ENCODE measurements at places on chromosomes 1 and 21. TPM values are rescaled to one million over a fixed set of nuclear protein-coding genes. Genes with fewer than 3 reads are reported as not detected.

DNA sequence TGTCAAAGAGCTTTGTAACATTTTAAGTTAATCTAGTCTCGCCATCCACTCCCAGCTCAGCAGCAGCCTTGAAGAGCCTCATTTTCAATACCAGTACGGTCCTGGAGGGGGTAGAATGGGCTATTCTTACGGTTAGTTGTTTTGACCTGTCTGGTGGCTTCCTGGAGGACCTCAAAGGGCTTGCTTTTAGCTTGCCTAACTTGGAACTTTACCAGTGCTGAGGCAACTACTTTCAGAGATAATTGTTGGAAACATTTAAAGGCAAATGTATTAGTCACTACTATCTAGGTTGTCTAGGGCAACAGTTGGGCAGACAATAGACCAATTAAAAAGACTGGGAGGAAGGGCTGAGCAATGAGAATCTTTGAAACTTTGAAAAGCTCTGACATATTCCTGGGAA is 56.0 kb downstream of the TTLL7 start:
- no peak for DNase-seq

DNA sequence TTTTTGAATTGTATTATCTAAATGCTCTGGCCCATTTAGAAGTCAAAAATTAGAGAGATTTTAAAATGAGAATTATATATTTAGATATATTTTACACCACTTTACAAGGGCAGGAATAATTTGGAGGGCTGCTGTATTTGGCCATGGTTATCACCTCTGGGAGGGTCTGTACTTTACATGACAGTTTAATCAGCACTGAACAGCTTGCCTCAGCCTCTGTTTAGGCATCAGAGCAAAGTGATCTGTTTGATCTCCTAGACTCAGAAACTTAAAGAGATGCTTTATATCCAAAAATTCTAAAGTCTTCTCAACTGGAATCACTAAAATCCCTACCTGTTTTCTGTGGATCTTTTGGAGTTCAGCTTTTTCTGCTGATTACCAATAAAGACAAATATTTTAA is 5.4 kb upstream of the SPTA1 start:
- no peak for DNase-seq

GRCh38 chr1:156413391-156414246 is 44.6 kb downstream of the RHBG start:
- no peak for DNase-seq

- DNase-seq: no peak
These were observed 844.1 kb downstream of the LTN1 start for GRCh38 chr21:28148400-28149064.

DNA sequence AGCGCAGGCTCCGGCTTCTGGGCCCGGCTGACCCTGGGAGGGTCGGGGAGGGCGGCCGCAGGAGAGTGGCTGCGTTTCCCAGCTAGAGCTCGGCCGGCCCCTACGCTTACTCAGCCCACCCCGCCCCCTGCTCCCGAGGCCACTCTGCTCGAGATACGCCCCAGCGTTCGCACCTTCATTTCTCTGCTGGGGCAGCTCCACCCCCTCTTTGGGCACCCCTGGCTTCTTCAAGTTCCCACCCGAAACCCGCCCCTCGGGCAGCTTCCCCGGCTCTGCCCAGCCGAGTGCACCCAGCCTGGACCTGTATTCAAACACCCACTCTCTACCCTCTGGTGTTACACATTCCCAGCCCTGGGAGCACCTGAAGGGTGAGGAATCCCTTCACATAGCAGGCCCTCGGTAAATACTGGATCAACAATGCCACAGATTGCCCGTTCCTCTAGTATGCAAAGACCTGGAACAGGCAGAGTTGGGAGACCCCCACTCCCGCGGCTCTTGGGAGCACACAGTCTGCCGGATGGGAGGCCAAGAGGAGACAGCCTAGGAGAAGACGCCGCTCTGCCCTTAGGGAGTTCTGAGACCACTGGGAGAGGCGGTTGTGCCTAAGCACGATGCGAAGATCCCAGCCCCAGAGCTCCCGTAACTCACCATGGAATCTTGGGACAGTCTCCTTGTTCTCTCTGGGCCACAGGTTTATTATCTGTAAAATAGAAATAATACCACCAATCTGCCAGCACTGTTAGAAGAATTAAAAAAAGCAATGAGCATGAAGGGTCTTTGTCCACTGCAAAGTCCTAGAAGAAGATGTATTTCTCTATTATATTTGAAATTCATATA is 566 bp upstream of the PAQR7 start:
- DNase-seq: no peak

Gene FBXO42
- 11.9 TPM for total RNA-seq

Data from kidney epithelial cell (primary cell).